ENCODE measurements at places on chromosomes 16 and 17.
A peak's percentile ranks its signal among the peaks of the same experiment; 100 is the strongest.

DNA sequence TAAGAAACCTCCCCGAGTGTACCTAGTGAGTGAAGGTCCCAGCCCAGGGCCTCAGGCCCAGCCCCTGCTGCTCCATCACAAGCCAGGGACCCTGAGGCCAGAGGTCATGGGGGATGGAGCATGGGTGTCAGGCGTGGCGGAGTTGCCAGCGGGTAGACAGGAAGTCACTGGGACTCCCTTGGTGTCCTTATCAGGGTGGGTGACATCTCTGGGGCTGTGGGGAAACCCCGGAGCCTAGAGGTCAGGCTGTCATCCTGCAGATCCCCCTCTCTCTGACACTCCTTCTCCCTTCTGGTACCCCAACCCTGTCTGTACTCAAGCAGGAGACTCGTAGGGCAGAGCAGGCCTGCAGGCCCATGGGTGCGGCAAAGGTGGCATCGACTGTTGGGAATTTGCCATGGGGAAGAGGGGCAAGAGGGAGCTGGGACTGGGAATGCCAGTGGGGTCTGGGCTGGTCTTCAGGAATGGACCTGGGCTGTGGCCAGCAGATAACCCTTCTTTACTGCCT, 10.8 kb upstream of the ADGRG1 start:
- DNase-seq, result no peak

- DNase-seq, result peak; percentile 3
These were observed 338.3 kb downstream of the CA10 start for GRCh38 chr17:51820252-51820651.

DNA sequence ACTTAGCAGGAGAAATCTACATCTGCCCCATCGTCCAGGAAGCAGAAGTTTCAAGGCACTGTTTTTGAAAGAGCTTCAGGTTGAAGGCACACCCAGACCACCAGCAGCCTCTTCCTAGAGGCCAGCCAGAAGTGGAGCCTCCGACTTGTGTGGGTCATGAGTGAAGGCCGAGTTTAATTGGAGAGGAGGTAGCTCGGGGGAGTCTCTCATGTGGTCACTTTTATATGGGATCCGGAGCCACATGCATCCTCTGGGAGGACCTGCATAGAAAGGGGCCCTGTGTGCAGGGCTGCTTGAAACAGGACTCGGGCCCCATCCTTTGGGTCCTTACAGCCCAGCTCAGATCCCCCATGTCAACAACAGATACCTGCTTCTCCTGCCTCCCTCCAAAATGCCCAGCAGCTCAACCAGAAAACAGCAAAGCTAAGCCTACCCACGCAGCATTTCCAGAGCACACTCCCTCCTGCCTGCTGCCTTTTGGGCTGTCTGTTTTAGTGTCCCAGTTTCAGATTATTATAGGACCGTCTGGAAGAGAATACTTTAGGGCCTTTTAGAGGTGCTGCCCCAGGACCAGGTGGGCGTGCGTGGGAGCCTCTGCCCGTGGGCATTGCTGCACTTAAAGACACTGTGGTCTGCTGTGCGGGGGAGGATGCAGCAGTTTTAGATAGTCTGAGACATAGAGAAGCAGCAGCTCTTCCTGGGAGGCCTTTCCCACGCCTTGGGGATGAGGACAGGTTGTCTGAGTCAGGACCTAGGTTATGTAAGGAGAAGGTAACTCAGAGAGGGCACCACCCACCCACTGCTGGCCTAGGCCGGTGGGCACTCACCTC, 29.5 kb downstream of the MPRIP start:
- no peak for DNase-seq

DNA sequence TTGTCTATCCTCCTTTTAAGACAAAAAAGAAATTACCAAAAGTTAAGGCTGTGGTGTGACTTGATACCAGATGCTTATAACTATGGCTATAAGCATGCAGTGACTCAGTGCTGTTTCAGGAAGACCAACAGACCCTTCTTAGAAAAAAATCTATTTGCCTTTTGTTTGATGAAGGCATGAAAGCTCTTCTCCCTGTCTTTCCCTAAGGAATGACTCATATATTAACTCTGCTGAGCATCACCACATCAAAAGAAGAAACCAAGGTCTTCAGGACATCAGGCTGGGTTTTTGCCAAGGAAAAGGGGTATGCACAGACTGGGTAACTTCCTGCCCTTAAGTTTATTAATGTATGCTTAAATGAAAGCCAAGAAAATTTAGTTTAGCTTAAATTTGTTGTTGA, 47.1 kb downstream of the VMP1 start:
- peak; percentile 41 for DNase-seq

DNA sequence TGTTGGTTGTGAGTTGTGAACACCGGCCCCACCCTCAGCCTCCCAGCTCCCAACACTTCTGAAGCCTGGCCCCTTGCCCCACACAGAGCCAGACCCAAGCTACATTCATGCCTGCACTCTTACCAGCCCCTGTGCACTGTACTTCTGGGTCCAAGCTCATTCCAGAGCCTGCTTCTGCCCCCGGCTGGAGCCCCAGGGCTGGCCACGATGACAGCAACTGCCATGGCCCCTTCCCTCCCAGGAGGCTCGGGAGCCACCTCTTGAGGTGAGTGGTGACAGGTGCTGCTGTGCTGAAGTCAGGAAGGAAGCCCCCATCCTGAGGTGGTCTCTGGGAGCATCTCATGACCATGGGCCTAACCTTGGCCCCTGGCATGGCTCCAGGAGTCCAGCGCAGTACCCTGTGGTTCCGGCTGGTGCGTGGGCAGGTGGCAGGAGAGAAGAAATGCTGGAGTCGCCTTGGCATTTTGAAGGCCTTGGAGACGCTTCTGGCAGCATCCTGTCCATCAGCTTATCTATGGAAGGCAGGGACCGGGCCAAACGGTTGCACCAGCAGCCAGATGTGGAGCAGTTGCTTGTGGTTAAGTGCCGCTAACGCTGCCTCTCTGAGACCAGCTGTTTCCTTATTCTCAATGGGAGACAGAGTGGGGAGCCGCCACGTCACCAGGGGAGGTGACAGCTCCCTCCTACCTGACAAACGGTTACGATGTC, 3.9 kb upstream of the CDT1 start:
- DNase-seq, result no peak

- no peak for DNase-seq
These were observed 11.3 kb upstream of the NFAT5 start for GRCh38 chr16:69554495-69554894.

DNA sequence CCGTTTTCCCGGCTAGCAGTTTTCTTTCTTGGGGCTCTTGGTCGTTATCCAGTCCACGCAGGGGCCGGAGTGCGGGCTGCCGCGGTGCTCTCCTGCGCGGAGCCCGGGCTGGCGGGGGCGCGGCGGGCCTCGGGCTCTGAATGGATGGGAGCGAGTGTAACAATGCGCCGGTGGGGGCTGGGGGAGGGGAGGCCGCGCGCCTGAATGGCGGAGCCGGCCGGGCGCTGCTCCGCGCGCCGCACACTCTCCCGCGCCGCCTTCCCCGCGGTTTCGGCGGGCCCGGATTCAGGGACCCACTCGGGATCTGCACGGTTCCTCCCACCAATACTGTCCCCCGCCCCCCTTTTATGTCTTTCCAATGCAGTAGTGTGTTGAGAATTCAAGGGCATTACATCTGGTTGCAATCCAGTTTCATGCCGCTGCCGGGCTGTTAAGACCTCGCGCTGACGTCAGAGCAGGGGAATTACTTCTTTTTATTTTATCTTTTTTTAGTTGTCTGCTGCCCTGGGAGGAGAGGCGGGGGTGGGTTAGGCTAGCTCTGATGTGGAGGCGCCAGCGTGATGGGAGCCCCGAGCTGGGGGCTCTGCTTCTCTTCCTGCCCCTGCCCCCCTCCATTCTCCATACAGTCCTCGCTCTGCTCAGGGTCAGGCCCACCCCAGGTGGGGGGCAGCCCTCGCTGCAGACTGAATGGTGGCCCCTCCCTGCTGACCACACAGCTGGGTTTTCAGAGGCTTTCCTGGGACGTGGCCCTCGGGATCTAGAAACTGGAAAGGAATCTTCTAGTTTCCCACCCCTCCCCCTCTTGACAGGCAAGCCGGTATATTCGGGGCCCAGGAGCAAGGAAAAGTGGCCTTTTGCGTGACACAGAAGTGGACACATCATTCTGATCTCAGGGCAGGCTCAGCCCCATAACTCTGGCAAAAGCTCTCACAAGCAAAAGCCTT, 1.8 kb downstream of the RAI1 start:
- DNase-seq, result peak; percentile 27

DNA sequence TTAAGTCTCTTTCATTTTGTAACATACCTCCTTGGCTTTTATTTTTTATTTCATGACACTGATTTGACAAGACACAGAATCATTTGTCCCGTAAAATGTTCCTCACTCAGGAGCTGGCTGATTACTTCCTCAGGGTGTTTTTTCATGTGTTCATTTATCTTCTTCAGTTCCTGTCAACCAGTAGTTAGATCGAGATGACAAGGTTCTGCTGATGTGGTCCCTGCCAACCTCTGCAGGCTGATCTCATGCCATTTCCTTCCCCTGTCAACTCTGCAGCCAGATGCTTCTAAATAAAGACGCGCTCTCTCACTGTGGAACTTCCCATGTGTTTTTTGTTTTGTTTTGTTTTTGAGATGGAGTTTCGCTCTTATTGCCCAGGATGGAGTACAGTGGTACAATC, 8.1 kb upstream of the CXCL16 start:
- peak; percentile 51 for DNase-seq

GRCh38 chr17:6831661-6832263, at the start of gene TEKT1:
Gene TEKT1 (minus strand): TSS chr17:6831729. CDS start chr17:6830376, 1,353 bp downstream.
- DNase-seq, result peak; percentile 51

DNA sequence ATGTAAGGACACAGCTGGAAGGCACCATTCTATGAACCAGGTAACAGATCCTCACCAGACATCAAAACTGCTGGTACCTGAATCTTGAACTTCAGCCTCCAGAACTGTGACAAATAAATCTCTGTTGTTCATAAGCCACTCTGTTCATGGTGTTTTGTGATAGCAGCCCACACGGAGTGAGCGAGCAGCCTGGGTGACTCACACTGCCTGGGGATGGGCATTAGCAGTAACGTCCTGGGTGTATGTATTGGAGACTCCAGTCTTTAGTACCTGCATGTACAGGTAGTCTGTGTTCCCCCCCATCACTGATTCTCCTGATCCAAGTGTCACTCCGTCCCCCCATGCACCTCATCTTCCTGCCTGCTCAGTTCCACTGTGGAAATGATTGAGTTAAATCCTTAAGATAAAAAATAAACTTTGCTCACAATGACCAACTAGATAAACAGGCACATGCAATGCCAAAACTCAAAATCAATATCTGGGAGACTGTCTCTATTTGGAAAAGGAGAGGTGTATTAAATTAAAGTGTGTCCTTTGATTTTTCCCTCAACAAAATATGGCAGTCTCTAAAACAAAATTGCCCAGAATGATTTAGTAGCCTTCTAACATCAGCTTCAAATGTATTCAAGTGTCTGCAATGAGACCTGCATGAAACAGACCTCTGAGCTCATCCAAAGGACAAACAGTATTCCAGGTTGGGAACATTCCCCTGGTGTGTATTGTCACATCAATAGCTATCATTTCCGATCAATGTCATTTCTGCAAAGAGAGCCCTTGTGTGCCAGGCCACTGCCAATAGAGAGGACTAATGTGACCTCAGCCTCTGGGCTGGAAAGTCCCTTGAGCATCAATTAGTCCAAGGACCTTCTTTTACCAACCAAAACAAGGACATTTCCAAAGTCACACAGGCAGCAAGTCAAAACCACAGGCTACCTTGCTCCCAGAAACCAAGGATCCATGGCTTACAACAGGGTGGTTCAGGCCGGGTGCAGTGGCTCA, 12.2 kb upstream of the VAT1L start:
- no peak for DNase-seq

- DNase-seq, result no peak
These were observed 73.1 kb upstream of the CES5A start for GRCh38 chr16:55948230-55948629.

GRCh38 chr17:16453493-16453851, 38.1 kb downstream of the TRPV2 start:
- no peak for DNase-seq

- DNase-seq, result no peak
These were observed 16.2 kb upstream of the PVALEF start for GRCh38 chr17:81148986-81149533.

- no peak for DNase-seq
These were observed 27.7 kb upstream of the SBK1 start for GRCh38 chr16:28264656-28265055.

DNA sequence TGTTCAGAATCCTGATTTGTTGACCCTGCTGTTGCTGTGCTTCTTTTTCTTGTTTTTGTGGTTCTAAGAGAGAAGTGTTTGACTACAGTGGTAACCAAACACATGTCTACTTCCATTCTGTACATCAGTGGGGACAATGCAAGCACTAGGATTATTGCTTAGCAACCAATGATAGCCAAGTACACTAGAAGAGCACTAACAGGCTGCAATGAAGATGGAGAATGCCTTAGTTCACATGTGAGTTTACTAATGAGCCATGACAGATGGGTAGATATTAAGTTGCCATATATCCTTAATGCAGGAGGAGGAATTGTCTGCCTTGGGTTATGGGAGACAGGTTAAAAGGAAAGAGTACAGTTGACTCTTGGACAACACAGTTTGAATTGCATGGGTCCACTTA, 8.3 kb downstream of the EFCAB5 start:
- DNase-seq, result no peak

DNA sequence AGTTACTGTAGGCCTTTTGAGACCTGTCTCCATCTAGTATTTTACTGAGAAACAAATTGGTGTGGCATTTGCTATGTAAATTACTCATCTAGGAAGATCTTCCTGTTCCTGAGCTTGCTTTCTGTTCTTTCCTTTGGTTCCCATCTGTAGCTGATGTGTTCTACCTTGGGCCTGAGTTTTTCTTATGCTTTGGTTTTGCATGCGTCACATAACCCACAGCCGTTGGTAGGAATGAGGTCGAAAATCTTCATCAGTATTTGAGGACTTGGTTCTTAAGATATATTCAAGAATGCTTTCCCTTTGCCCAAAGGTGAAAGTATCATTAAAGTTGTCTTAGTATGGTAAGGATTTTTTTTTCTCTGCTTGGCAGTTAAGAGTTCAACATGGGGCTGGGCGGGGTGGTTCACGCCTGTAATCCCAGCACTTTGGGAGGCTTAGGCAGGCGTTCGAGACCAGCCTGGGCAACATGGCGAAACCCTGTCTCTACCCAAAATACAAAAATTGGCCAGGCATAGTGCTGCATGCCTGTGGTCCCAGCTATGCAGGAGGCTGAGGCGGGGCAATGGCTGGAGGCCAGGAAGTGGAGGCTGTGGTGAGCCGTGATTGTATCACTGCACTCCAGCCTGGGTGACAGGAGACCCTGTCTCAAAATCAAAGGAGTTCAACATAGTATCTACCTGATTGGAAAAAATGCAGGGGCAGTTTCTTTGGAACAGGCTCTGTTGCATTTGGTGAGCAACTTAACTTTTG, 28.8 kb downstream of the IST1 start:
- DNase-seq, result no peak

DNA sequence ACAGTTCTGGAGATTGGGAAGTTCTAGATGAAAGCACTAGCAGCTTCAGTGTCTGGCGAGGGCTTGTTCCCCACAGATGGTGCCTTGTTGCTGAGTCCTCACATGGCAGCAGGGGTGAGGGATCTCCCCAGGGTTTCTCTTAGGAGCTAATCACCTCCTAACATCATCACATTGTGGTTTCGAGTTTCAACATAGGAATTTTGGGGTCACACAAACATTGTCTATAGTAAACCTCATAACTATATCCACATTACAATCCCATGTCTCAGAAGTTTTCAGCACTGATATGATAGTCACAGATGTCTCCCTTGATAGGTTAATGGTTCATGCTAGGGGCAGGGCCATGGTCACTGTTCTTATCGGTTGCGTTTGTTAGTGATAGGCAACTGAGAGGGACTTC, 13.8 kb downstream of the CLUAP1 start:
- DNase-seq, result no peak

GRCh38 chr17:48552466-48553189, 7.7 kb upstream of the HOXB2 start:
- no peak for DNase-seq

Data from CD4-positive, alpha-beta T cell treated with Interleukin-6 at 100 ng/mL for 8 hours (primary cell).